ENCODE measurements at places on chromosomes 3 and 15.

DNA sequence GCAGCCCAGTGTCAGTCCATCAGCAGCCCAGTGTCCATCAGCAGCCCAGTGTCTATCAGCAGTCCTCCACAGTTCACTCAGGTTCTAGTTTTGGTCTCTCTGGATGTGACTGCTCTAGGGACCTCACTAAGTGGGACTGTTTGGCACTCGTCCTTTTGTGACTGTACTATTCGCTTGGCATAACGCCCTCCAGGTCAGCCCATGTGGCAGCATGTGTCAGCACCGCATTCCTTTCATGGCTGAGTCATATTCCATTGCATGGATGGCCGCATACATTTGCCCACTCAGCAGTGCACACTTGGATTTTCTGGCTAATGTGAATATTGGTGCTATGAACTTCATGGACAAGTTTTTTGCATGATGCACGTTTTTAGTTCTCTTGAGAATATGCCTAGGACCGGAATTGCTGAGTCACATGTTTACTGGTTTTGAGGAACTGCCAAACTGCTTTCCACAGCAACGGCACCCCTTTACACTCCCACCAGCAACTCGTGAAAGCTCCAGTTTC lies 16.4 kb downstream of the CHST13 start:
- no peak for DNase-seq

DNA sequence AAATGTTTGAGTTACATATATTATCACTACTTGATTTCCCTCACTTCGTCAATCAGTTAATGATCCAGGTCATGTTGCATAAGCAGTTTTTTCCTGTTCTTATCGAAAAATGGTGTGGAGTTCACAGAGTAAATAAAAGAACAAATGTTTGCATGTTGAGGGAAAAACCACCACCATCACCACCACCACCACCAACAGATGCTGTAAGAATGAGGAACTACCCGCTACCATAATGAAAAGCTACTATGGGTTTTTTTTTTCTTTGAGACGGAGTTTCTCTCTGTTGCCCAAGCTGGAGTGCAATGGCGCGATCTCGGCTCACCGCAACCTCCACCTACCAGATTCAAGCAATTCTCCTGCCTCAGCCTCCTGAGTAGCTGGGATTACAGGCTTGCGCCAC lies 27.6 kb downstream of the RUBCN start:
- DNase-seq, result no peak

- DNase-seq, result no peak
Measured at GRCh38 chr3:119937229-119937628, 155.3 kb downstream of the NR1I2 start.

DNA sequence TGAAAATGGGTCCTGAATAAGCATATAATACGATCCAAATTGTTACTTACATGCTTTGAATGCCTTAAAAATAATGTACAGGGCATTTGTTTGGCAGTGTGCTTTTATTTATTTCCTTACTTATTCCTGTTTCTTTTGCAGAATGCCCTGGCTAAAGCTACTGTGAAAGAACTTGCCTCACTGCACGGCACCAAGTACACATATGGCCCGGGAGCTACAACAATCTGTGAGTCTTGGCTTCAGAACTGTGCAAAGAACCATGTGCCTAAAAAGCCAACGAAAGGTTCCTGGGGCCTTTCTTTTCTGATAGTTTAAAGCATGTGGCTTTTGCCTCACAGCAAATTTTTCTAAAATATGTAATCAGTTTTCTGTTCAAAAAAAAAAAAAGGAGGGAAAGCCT lies 7.8 kb upstream of the CPA3 start:
- DNase-seq, result no peak

- no peak for DNase-seq
Measured at GRCh38 chr3:3355442-3355841, 176.0 kb upstream of the CRBN start.

GRCh38 chr3:50156549-50157493 lies 1.7 kb downstream of the SEMA3F start:
- no peak for DNase-seq

GRCh38 chr3:167609156-167609555 lies 44.6 kb downstream of the WDR49 start:
- no peak for DNase-seq

- no peak for DNase-seq
Measured at GRCh38 chr3:170947018-170947769, 38.8 kb upstream of the EIF5A2 start.

GRCh38 chr3:171980578-171981270 lies 58.7 kb upstream of the FNDC3B start:
- no peak for DNase-seq

DNA sequence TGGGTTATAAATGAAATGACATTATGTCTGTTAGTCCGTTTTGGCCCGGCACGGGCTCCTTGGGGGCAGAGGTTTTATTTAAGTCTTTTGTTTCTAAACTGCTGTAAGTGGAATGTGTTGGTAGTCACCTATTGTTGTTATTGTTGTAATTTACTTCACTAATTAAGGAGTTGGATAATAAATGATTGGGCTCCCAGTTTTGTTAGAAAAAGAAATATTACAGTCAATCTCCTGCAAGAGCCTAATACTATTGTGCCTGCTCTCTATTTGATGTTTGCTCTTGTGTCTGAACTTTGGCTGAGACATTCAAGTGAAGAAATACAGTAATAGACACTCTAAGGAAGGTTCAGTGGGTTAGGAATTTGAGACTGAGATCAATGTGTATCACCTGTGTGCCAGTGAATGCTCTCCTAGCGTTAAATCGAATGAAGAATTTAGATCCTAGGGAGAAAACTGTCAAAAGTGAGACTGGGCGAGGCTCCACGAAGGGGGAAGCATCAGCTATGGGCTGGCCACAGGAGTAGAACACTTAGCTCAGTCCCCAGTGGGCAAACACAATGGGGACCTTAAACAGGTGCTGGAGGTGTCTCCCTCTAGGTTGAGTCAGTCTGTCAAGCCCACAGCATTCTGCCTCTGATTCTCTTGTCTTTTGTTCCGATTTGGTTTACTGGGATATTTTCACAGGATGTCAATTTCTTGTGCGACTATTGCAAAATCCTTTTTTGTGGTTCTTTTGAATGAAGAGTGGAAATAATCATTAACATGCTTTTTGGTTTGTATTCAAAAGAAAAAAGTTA lies 1.2 kb downstream of the ROBO2 start:
- no peak for DNase-seq

GRCh38 chr15:79163395-79163794 lies 72.8 kb upstream of the RASGRF1 start:
- DNase-seq, result no peak

GRCh38 chr15:55289011-55289745 lies 435 bp downstream of the RAB27A start:
- no peak for DNase-seq

GRCh38 chr15:65275104-65275727 lies 11.5 kb downstream of the PARP16 start:
- no peak for DNase-seq

GRCh38 chr15:90306560-90306959 lies 41.1 kb downstream of the NGRN start:
- DNase-seq, result no peak

GRCh38 chr3:120907659-120908029 lies 361 bp upstream of the STXBP5L start:
- no peak for DNase-seq

- DNase-seq, result no peak
Measured at GRCh38 chr15:67916565-67916964, 76.7 kb upstream of the RNU6-1 start.

DNA sequence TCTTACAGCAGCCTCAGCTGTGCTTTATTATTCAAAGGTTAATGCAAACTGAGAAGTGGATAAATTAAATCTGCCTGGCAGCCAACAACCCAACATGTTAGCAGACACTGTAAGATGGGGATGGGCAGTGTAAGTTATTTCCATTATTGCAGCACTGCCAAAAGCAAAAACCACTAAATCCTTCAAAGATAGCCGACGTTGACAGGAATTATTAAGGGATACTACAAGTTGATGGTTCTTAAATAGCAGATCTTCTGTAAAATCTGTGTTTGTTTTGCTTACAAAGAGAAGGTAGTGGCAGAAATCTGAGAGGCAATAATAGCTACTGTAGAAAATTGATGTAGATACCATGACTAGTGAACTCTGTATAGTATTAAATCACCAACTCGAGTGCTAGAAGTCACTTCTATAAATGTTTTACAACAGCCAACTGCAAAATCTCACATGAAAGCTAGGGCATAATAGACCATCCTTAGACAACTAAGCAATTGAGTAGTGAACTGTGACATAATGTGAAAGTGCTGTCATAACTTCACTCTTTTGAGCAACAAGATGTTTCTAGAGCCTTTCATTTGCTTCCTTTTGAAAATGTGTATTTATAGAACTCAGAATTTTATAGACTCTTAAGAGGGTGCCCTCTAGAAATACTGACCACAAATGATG lies 278.6 kb downstream of the UBE2E2 start:
- no peak for DNase-seq

DNA sequence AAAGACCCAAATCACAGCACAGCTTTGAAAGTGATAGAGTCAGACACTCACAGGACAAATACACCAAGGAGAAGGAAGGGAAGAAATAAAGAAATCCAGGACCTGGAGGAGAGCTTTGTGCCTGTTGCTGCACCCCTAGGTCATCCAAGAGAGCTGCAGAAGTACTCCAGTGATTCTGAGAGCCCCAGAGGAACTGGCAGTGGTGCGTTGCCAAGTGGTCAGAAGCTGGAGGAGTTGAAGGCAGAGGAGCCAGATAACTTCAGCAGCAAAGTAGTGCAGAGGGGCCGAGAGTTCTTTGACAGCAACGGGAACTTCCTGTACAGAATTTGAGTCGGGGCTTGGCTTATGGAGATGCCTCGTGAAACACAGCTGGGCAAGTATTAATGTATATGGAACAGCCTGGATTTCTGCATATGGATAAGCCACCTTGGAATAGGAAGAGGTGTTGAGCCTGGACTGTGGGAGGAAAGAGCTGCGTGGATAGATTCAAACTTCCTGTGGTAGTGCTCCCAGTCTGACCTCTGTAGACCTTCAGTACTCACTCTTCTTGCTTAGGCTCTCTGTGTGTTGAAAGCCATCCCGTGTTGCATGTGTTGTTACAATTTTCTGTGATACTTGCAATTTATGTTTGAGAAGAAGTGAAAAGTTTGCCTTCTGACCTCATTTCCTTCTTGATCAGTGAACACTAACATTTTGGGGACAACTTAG lies 6.1 kb downstream of the NGRN start:
- no peak for DNase-seq

DNA sequence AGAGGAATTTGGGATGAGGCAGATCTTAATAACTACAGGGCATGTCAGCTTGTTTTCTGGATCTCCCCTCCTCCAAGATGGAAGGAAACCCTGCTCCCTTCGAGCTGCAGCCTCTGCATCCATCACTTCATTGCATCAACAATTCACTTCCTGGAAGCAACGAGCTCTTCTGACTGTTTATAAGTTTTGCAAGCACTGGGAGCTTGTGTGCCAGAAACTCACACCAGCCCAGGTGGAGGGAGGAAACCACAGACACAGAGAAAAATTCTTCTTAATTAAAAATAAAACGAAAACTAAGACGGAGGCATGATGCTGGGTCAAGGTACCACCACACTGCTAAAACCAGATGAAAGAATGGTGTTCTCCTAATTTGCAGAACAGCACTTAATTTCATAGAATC lies 10.6 kb downstream of the LRIG1 start:
- DNase-seq, result no peak

GRCh38 chr3:115502128-115502527 lies 121.2 kb upstream of the GAP43 start:
- DNase-seq, result no peak

GRCh38 chr3:150098621-150099020 lies 127.9 kb upstream of the PFN2 start:
- DNase-seq, result no peak

DNA sequence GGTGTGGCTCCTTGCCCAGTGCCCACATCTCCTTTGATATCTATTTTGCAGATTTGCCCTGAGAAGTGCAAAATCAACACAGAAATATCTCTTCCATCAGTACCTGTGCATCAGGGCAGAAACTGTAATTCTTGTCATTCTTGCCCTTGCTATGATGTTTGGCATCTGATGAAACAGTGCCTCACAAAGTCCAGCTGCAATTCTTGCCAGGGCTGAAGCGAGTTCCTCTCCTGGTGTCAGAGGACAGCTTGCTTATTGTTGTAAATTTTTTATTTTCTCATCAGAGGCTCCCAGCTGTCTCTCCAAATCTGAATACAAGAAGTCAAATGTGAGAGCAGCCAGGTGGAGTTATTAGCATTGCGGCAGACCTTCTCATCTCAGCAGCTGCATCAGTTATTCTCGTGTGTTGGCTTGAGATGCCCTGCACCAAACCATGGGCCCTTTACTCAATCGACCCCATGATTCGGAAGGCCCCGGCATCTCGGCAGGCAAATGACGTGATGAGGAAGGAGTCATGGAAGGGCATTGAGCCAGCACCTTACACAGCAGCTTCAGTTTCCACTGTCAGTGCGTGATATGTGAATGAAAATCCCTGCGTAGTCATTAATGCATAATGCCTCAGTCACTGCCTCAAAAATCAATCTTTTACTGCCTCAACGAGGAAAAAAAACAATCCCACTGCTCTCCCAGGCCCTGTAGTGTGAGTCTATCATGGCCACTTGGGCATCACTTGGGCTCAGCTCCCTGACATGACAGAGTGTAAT lies 93.4 kb downstream of the CCNL1 start:
- no peak for DNase-seq

DNA sequence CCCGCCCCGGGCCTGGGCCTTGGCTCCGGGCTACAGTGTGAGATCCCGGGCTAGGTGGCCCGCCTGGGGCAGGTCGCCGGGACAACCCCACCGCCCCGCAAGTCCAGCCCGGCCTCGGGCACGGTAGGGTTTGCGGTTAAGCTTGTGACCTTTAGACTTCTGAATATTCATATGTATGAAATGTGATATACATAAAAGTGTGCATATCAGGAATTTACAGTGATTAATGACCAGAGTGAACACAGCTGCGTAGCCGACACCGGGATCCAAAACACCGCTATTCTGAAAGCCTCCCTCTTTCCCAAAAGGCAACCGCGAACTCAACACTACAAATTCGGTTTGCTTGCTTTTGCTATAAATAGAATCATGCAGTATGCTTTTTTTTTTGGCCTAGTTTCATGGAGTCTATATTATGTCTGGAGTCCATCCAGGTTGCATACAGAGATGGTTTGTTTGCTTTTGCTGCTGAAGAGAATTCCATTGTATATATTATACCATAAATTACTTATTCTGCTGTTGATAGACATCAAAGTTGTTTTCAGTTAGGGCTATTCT lies 636 bp upstream of the SNRPA1 start:
- no peak for DNase-seq

DNA sequence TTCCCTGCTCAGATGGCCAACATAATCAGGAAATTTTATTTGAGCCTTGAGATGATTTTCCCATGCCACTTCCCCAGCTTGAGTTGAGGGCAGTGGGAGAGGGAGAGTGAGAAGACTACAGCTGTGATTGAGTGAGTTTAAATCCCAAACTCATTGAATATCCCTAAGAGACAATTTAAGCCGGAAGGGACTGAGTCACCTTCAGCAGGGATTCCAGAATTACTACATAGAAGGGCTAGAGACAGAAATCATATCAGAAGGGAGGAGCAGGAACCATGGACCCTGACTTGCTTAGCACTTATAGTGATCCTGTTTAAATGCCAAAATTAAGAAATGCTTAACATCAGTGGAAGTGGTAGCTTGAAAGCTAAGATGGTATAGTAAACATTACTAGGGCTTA lies 312.2 kb upstream of the SLCO3A1 start:
- DNase-seq, result no peak

GRCh38 chr3:32175607-32176197 lies 62.8 kb upstream of the CMTM8 start:
- DNase-seq, result no peak

GRCh38 chr15:55522742-55523450 lies 14.9 kb upstream of the DNAAF4 start:
- no peak for DNase-seq

- no peak for DNase-seq
Measured at GRCh38 chr3:124938896-124939295, 4.3 kb upstream of the MUC13 start.

- DNase-seq, result no peak
Measured at GRCh38 chr3:25386686-25387255, 41.3 kb upstream of the RARB start.
